ENCODE measurements at places on chromosomes 1 and 21. TPM values are rescaled to one million over a fixed set of nuclear protein-coding genes. Genes with fewer than 3 reads are reported as not detected.

Gene S1PR1
- 69.3 TPM for total RNA-seq

Gene ZSWIM5
- 1.5 TPM for total RNA-seq

Gene AIDA
- total RNA-seq: 64.7 TPM

Gene FGR
- 8.6 TPM for total RNA-seq

Gene TOR1AIP1
- 48.3 TPM for total RNA-seq

Gene GSTM5
- 6.9 TPM for total RNA-seq

DNA sequence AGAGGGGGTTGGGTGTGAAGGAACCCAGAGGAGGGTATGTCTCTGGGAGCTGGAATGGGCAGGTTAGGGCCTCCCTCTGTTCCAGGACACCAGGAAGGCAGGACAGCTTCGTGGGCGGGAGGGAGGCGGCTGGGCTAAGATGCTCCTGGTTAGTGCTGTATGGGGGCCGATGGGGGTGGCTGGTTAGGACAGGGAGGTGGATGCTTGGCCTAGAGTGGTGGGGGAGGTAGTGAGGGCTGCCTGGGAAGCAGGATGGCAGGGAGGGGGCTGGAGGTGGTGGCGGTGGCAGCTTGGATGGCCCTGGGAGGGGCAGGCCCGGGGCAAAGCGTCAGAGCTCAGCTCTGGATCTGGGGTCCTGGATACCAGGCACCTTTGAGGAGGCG, 6.2 kb upstream of the MMP23B start:
- no peak for DNase-seq

Gene AGRN
- total RNA-seq: 25.7 TPM

GRCh38 chr1:1267488-1268283, 6.0 kb downstream of the UBE2J2 start:
- DNase-seq: no peak

Gene CCDC185
- not detected for total RNA-seq

DNA sequence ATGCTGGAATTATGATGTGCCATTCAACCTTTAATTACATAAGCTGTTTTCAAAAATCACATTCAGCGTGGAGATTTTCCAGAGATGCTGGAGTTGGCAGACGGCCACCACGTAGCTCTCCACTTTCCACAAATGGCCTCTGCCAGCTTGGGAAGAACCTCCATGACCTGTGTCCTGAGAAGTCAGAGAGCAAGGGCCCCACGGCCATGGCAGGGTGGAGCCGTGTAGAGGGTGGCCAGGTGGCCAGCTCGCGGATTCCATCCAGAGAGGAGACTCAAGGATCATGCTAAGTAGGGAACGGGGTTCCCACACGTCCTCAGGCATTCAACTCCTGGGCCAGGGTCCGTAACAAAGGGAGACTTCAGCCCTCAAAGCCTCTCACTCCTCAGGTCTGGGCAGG, 1.3 kb upstream of the GALE start:
- no peak for DNase-seq

DNA sequence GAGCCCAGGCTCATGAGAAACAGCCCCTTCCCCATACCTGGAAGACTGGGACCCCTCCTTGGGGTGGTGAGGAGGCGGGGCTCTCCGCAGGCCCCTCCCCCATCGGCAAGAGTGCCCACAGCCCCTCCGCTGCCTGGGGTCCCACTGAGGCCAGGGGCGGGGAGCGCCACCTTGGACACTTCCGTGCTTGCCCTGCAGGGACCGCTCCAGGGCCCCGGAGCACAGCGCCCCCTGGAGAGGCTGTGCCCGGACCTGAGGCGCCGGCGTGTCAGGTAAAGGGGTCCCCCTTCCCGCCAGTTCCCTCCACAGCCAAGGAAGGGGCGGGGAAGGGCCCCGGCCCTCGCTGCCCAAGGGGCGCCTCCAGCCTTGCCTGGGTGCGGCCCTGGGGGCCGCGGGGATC, 21.5 kb downstream of the INAVA start:
- DNase-seq: no peak

Gene OR2T33
- not detected for total RNA-seq

DNA sequence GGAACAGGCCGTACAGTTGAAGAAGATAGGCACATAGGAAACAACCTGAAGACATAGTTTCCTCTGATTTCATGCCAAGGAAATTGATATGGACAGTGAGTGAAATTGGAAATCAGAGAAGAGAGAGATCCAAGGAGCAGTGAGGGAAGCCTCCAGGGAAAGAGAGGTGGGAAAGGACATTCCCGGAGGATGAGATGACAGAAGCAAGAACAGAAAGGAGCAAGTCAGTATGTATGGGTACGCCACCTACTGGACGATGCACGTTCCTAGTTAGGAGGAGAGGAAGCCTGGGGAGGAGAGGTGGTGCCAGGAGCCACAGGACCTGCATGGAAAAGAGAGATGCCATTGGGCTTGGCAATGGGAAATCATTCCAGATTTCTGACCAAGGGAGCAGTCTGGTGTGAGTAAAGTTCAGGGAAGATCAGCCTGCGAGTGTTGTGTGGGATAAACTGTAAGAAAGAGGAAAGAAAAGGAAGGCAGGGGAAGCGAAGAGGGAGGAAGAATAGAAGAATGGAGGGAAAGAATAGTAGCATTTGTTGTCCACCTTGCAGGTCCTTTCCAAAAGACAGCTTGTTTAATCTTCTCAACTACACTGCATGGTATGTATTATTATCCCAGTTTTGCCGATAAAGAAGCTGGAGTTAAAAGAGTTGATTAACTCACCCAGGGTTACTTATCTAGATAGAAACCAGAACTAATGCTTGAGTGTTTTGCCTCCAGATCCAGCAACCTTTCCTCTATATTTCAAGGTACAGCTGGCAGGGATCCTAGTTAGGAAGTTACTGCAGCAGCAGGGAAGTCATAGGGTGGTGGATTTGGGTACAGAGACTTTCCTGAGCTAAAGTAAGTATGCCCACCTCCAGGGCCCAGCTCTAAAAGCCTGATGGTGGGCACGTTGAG, 27.4 kb downstream of the C1orf116 start:
- DNase-seq: peak; percentile 47

- no peak for DNase-seq
Observed at GRCh38 chr1:20380616-20381035, 90.0 kb downstream of the VWA5B1 start.

Gene CREG1
- 106 TPM for total RNA-seq

Gene OR2AK2
- total RNA-seq: not detected

GRCh38 chr1:46784666-46785065, 14.2 kb upstream of the CYP4B1 start:
- no peak for DNase-seq

Data from left cardiac atrium (tissue), 4 donors.